ENCODE measurements at places on chromosomes 4 and X. TPM values are rescaled to one million over a fixed set of nuclear protein-coding genes. Genes with fewer than 3 reads are reported as not detected.

DNA sequence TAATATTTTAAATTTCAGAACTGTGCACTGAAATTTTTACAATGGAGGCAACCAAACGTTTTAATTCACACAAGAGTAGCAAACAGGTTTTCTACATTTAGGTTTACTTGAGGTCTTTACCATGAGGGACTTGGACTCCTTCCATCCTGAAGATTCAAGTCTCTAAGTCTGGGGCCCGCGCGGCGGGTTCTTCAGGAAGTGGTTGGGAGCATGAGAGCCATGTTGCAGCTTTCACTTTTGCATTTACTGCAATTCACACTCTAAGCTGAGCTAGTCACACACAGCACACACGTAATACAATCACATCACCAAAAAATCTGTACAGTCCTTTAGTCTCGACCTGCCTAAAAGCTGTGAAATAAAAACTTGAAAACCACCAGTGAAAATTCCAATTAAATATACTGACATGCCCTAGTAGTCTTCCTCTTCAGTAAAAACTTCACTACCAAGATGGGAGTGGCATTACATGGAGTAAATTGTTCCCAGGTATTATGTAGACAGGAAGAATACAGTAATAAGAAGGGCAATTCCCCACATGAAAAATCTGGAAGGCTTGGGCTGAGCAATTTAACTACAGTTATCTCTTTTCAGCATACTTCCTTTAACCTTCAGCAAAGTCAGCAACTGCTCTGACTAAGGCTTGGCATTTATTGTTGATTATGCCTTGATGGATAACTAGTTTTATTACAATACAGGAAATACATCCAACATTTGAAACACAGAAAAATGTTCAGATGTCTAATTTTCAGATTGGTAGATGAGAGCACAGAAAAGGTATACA, 571.1 kb upstream of the DIPK2B start:
- DNase-seq = peak; percentile 74
- no peaks in the 10 kb centered on the region for H3K27me3 ChIP-seq
- H3K27ac ChIP-seq = peak overlapping the region; percentile 93
- H3K4me3 ChIP-seq = peak overlapping the region; percentile 91
- peaks cover 8% of the 10 kb centered on the region for H3K4me1 ChIP-seq

GRCh38 chr4:179145746-179146525, 1703.7 kb upstream of the AGA start:
- no peaks in the 10 kb centered on the region for H3K27me3 ChIP-seq
- H3K27ac ChIP-seq = no peak overlapping the region
- no peak overlapping the region for H3K4me3 ChIP-seq
- no peaks in the 10 kb centered on the region for H3K4me1 ChIP-seq

DNA sequence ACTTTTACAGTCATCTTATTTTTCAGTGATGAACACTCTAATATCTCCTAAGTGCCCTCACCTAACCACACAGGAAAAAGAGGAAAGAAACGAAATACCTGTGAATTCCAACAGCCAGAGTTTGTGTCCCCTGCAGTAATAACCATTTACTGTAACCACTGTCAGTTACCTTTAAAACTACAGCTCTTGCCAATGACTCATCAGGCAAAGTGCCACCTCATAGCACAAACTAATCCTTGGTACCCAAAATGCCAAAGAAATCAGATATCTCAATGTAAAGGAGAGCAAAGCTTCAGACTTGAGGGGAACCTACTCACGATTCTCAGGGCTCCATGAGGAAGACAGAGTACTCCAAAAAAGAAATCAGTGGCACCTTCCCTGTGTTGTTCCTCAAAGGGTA, 146.5 kb downstream of the NDST3 start:
- no peaks in the 10 kb centered on the region for H3K27me3 ChIP-seq
- no peak overlapping the region for H3K4me3 ChIP-seq
- H3K27ac ChIP-seq = no peak overlapping the region
- no peaks in the 10 kb centered on the region for H3K36me3 ChIP-seq
- peak; percentile 33 for DNase-seq
- H3K4me1 ChIP-seq = peaks cover 3% of the 10 kb centered on the region

USP17L17 gene
- polyA plus RNA-seq = not detected

CLRN2 gene
- not detected for polyA plus RNA-seq

SPARCL1 gene
- 0.64 TPM for polyA plus RNA-seq
